Kidney tubule cell (primary cell): ENCODE measurements at places on chromosomes 11 and 22.
A peak's percentile ranks its signal among the peaks of the same experiment; 100 is the strongest.

DNA sequence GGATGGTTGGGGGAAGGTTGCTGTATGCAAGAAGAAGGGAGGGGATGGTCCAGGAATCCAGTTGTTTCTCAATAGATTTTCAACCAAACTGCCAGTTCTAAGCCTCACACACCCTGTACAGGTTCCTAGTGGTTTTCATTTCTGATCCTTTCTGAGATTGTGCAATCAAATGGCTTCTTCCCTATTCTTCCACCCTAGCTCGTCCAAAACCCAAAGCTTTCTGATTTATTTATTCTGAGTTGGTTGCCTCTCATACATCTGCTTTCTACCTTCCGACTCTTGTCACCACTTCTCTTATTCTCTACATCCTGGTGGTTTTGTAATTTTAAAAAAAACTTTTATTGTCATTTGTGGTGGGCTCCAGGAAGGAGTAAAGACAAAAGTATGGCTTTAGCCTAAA lies 12.6 kb downstream of the OR5A2 start:
- no peak for DNase-seq

DNA sequence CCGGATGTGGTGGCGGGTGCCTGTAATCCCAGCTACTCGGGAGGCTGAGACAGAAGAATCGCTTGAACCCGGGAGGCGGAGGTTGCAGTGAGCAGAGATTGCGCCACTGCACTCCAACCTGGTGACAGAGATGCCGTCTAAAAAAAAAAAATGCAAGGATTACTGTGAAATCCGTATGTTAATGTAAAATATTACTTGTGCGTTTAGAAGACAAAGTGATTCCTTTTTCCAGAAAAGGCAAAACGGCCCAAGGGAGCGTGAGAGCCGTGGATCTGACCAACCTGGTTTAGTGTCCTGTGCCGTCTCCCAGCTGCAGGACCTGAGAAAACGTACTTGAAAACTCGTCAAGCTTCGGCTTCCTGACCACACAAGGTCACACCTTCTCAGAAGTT lies 905 bp downstream of the HDHD5 start:
- DNase-seq: no peak

- no peak for DNase-seq
Observed at GRCh38 chr11:126392633-126393013, 37.1 kb downstream of the ST3GAL4 start.

DNA sequence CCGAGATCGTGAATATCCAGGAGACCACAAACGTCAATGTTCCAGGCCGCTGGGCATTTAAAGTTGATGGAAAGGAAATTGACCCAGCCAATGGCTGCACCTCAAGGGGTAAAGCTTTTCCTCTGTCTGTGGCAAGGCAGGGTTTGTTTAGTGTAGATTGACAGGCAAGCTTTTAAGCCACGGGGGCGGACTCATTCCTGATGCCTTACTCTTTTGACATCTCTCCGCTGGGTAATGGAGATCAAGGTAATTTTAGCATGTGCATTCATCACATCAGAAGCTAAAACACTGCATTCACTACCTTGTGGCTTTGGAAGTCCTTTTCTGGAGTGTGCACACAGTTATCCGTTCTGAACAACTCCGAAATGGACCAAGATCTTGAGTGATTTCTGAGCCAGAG lies 12.6 kb downstream of the TECTA start:
- no peak for DNase-seq

DNA sequence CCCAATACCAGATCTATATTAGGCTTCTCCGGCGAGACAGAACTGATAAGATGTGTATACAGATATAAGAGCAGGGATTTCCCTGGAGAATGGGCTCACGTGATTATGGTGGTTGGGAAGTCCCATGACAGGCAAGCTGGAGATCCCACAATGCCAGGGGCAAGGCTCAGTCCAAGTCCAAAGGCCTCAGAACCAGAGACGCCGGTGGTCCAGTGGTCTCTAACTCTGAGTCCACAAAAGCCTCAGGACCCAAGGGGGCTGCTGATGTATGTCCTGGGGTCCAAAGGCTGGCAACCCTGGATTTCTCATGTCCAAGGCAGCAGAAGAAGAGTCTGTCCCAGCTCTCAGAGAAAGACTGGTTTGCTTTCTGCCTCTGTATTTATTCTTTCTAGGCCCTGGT lies 15.8 kb upstream of the OSBPL5 start:
- no peak for DNase-seq

- no peak for DNase-seq
Observed at GRCh38 chr11:110032259-110032658, 60.9 kb upstream of the ZC3H12C start.

GRCh38 chr11:118988280-118988679 lies 9.7 kb upstream of the CENATAC start:
- no peak for DNase-seq

DNA sequence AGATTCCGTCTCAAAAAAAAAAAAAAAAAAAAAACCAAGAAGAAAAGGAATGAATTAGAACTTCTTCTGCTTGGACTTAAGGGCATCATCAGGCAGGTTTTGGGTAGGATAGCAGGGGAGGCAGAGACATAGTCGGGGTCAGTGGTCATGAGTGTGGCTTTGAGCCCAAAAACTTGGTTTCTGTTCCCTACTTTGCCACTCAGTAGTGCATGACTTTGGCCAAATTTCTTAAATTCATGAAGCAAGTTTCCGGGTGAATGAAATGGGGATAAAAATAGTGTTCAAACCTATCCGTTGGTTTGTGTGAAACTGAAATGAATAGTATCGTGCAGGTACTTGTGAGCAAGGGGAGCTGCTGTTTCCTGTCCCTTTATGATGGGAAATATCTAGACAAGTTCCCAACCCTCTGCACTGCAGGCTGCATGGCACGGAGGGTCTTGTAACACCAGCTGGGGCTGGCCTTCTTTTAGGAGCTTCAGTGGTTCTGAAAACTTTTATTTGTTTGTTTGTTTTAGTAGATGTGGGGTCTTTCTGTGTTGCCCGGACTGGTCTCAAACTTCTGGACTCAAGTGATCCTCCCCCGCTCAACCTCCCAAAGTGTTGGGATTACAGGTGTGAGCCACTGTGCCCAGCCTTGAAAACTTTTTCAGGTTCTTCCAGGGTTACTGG lies 18.4 kb downstream of the NEAT1 start:
- peak; percentile 26 for DNase-seq

DNA sequence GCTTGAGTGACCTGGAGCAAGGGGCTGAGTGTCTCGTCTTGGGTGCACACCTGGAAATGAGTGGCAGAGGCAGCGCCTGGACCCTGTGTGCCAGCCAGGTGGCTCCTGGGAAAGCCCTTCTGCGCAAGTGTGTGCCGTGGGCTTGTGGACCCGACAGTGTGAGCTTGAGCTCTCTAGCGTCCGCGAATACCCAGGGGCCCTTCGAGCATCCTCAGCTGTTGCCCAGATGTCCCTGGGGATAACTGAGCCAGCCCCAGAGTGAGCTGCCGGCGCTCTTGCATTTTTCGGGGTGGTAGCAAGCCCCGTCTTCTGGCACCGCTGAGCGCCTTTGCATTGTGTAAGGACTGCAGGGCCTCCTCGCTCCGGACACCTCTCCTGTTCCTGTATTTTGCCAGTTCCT lies 399.2 kb downstream of the TBC1D22A start:
- no peak for DNase-seq

DNA sequence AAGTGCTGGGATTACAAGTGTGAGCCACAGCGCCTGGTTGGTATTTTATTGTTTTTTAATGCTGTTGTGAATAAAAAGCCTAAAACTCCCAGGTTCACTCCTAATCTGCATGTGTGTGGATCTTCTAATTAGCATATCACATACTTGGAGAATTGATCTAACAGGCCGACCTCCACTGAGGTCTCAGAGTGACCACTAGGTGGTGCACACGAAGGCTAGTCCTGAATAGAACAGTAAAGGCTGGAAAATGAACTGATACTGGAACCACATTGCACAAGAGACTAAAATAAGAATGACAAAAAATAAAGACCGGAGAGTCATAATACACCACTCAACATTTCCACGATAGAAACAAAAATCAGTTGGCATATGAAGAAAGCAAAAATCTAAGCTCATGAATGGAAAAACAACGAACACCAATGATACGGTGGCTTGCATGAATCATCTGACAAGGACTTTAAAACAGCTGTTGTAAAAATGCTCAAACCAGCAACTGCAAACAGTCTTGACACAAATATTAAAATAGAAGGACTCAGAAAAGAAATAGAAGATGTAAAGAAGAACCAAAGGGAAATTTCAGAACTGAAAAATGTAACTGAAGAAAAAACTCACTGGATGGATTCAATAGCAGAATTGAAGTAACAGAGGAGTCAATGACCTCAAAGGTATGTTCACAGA lies 19.2 kb downstream of the PIM3 start:
- DNase-seq: peak; percentile 49

GRCh38 chr11:33089776-33090175 lies 50.4 kb downstream of the TCP11L1 start:
- DNase-seq: peak; percentile 55
